ENCODE measurements at places on chromosomes 5 and 9. TPM values are rescaled to one million over a fixed set of nuclear protein-coding genes. Genes with fewer than 3 reads are reported as not detected.

GRCh38 chr5:72818866-72819534 lies 2.5 kb downstream of the TNPO1 start:
- H3K4me1 ChIP-seq, result no peaks in the 10 kb centered on the region
- no peaks in the 10 kb centered on the region for H3K27me3 ChIP-seq
- DNase-seq, result peak; percentile 73
- H3K4me3 ChIP-seq, result peak overlapping the region; percentile 96

GRCh38 chr9:115462623-115463022 lies 344.7 kb upstream of the TNC start:
- H3K4me3 ChIP-seq, result no peak overlapping the region
- H3K36me3 ChIP-seq, result no peaks in the 10 kb centered on the region
- H3K27ac ChIP-seq, result no peak overlapping the region
- H3K4me1 ChIP-seq, result peaks cover 15% of the 10 kb centered on the region
- no peak for DNase-seq

- no peak overlapping the region for H3K27ac ChIP-seq
- H3K4me3 ChIP-seq, result no peak overlapping the region
- no peaks in the 10 kb centered on the region for H3K27me3 ChIP-seq
- DNase-seq, result no peak
- no peaks in the 10 kb centered on the region for H3K36me3 ChIP-seq
These were observed 420.9 kb downstream of the IRX2 start for GRCh38 chr5:2330325-2331130.

GRCh38 chr5:152987131-152987530 lies 503.3 kb upstream of the GRIA1 start:
- no peaks in the 10 kb centered on the region for H3K27me3 ChIP-seq
- H3K4me1 ChIP-seq, result no peaks in the 10 kb centered on the region
- no peaks in the 10 kb centered on the region for H3K36me3 ChIP-seq
- H3K4me3 ChIP-seq, result no peak overlapping the region

DNA sequence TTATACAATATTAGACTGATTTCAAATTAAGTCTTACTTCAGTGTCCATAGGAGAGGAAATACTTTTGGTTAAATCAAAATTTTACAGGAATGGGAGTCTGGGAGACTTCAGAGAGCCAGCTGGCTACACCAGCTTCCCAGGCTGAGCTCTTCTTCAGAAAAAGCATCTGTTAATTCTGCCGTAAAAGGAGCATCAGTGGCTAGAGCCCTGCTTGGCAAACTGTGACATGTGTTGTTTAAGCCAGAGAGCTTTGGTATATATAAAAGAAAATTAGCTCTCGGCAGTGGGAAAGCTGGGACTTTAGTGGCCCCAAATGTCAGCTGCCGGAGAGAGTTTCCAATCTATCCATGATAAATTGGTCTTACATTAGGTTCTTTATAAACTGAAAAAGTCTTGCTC lies 378.8 kb upstream of the TUSC1 start:
- no peaks in the 10 kb centered on the region for H3K36me3 ChIP-seq
- H3K27ac ChIP-seq, result no peak overlapping the region
- no peak for DNase-seq
- H3K4me1 ChIP-seq, result peaks cover 2% of the 10 kb centered on the region
- H3K4me3 ChIP-seq, result no peak overlapping the region

GRCh38 chr5:22465616-22466015 lies 387.5 kb downstream of the CDH12 start:
- no peaks in the 10 kb centered on the region for H3K4me1 ChIP-seq
- H3K36me3 ChIP-seq, result no peaks in the 10 kb centered on the region
- no peak overlapping the region for H3K4me3 ChIP-seq
- no peak for DNase-seq

DNA sequence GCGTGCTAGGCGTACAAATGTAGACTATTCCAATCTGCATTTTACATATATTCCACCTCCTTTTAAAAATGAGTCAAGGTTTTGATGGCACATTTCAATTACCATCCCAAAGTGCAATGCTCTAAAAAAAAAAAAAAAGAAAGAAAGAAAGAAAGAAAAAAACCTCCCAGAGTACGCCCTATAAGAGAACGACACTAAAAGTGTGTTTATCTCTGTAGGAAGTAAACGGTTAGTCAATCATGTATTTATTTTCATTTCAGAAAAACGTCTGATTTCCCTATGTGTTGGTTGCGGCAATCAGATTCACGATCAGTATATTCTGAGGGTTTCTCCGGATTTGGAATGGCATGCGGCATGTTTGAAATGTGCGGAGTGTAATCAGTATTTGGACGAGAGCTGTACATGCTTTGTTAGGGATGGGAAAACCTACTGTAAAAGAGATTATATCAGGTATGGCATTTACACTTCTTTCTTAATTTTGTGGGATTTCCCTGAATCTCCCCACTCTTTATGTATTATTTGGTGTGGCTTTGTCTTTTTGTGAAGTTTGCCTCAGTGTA lies 1.1 kb downstream of the ISL1 start:
- no peak overlapping the region for H3K27ac ChIP-seq
- no peaks in the 10 kb centered on the region for H3K36me3 ChIP-seq
- peak overlapping the region; percentile 80 for H3K4me3 ChIP-seq
- H3K4me1 ChIP-seq, result peaks cover 7% of the 10 kb centered on the region

- H3K27me3 ChIP-seq, result no peaks in the 10 kb centered on the region
- no peak for DNase-seq
- H3K4me1 ChIP-seq, result no peaks in the 10 kb centered on the region
- peaks cover 19% of the 10 kb centered on the region for H3K36me3 ChIP-seq
- no peak overlapping the region for H3K4me3 ChIP-seq
These were observed 3.1 kb upstream of the CATSPER3 start for GRCh38 chr5:134964359-134965270.

DNA sequence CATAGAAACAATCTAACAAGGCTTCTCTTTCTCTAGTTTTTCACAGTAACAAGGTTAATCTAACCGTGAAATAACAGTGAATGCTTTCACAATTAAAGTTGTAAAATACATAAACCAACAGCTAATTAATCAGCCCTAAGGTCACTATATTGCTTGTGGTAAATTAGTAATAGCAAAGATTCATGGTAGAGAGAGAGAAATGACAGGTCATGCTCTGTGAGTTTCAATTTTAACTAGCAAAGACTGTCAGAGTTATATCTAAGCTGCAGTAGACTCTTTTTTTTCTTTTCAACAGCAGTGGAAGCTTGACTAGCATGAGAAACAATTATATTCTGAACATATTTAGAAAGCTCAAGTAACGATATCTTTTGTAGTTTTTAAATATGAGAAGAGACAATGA lies 1068.0 kb downstream of the MAT2B start:
- H3K4me3 ChIP-seq, result no peak overlapping the region
- DNase-seq, result no peak
- no peaks in the 10 kb centered on the region for H3K4me1 ChIP-seq
- H3K27me3 ChIP-seq, result no peaks in the 10 kb centered on the region

- H3K27me3 ChIP-seq, result no peaks in the 10 kb centered on the region
- DNase-seq, result no peak
- no peaks in the 10 kb centered on the region for H3K4me1 ChIP-seq
- H3K36me3 ChIP-seq, result peaks cover 12% of the 10 kb centered on the region
- no peak overlapping the region for H3K27ac ChIP-seq
These were observed 52.7 kb downstream of the WNK2 start for GRCh38 chr9:93236541-93237206.

- H3K27ac ChIP-seq, result no peak overlapping the region
- no peak for DNase-seq
- peaks cover 9% of the 10 kb centered on the region for H3K4me1 ChIP-seq
- H3K27me3 ChIP-seq, result no peaks in the 10 kb centered on the region
These were observed 328.0 kb downstream of the PDE4D start for GRCh38 chr5:59565551-59565950.

- H3K27me3 ChIP-seq, result no peaks in the 10 kb centered on the region
- no peak overlapping the region for H3K27ac ChIP-seq
- DNase-seq, result no peak
- no peaks in the 10 kb centered on the region for H3K36me3 ChIP-seq
- no peaks in the 10 kb centered on the region for H3K4me1 ChIP-seq
- no peak overlapping the region for H3K4me3 ChIP-seq
These were observed 81.4 kb downstream of the DTWD2 start for GRCh38 chr5:118906947-118907346.

DNA sequence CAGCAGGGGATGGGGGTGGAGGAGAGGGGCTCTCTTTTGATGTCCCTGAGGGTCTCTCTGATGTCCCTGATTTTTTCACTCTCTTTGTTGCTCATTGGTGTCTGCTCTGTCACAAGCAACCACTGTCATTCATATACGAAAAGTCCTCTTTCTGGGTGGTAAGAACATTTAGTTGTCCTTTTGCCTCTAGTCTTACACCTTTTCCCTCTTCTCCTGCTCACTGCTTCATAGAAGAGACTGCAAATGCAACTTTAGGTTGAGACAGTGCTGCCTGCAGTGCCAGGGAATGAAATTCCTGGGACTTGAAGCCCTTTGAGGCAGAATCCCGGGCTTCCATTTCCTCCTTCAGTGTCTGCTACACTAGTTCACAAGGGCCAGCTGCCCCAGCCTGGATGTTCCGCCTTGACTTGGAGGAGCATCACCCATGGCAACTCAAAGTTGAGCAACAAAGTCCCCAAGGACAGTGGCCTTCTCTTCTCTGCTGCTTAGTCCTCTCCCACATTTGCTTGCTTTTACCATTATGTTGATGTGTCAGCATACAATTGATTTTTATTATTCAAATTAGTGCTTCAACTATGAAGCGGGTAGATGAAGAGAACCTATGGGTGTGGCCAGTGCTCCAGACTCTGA lies 94.7 kb upstream of the RUSC2 start:
- no peaks in the 10 kb centered on the region for H3K27me3 ChIP-seq
- H3K4me1 ChIP-seq, result no peaks in the 10 kb centered on the region
- DNase-seq, result no peak
- peaks cover 49% of the 10 kb centered on the region for H3K36me3 ChIP-seq

DNA sequence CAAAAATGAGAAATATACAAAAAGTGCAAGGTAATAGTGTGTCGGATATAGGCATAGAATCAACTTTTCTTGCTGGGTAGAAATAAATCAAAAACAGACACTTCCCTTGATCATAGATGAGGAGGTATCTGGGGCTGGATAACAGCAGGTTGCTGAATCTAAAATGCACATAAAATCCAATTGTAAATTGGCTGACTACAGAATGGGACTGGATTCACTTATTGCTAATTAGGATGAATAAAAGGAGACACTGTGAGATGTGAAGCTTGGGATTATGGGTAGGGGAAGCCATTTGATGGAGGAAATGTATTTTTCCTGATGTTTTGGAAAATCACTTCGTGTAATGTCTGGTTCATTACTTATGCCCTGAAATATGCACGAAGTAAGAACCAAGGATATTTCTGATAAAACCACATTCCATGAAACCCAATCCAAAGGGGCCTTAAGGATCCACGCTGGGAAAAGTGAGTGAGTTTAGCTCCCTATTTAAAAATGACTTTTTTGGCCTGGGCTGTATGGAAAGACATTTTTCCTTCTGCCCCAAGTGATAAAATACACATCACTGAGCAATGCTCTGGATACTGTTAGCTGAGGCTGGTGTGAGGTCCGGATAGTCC lies 136.1 kb downstream of the MARCHF11 start:
- H3K36me3 ChIP-seq, result no peaks in the 10 kb centered on the region
- no peak overlapping the region for H3K4me3 ChIP-seq
- no peaks in the 10 kb centered on the region for H3K4me1 ChIP-seq
- no peak for DNase-seq
- no peak overlapping the region for H3K27ac ChIP-seq

- H3K4me3 ChIP-seq, result no peak overlapping the region
- no peaks in the 10 kb centered on the region for H3K4me1 ChIP-seq
- DNase-seq, result no peak
- no peak overlapping the region for H3K27ac ChIP-seq
- no peaks in the 10 kb centered on the region for H3K36me3 ChIP-seq
These were observed 426.6 kb downstream of the ARHGEF28 start for GRCh38 chr5:74052441-74053221.

DNA sequence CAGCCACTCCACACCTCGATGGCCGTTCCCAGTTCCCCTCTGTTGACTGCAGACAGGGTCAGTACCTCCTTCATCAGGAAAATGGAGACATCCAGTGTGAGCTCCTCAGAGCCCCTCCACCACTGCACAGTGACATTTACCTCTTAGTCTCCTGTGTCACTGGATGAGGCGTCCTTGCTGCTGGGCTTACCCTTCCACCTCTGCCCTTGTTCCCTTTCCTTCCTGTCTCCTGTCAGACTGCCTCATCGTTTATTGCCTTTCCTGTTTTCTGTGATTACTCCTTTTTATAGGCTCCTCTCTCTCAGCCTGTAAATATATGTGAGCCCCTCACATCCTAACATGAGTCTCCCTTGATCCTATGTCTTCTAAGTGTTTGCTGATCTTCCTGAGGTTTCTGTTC lies 23.2 kb upstream of the SPTAN1 start:
- peaks cover 57% of the 10 kb centered on the region for H3K36me3 ChIP-seq
- no peak for DNase-seq
- no peaks in the 10 kb centered on the region for H3K4me1 ChIP-seq
- H3K27ac ChIP-seq, result no peak overlapping the region
- H3K4me3 ChIP-seq, result no peak overlapping the region

- no peaks in the 10 kb centered on the region for H3K4me1 ChIP-seq
- no peak overlapping the region for H3K27ac ChIP-seq
- H3K36me3 ChIP-seq, result no peaks in the 10 kb centered on the region
- no peaks in the 10 kb centered on the region for H3K27me3 ChIP-seq
These were observed 13.3 kb upstream of the BASP1 start for GRCh38 chr5:17204133-17204489.

DNA sequence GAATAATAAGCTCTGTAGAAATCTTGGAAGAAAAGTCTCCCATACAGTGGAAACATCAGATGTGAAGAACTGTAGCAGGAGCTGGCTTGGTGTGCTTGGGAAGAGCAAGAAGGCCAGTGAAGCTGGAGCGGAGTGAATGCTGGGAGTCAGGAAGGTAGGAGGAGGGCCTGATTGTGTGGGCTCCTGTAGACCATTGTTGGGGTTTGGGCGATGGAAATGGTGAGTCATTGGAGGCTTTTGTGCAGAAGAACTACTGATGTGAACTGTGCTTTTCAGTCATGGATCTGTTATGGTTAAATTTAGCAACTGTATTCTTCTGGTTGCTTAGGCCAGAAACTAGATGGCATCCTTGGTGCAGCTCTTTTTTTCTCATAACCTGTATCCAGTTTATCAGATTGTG lies 2.3 kb downstream of the ICE1 start:
- peaks cover 2% of the 10 kb centered on the region for H3K36me3 ChIP-seq
- H3K4me1 ChIP-seq, result peaks cover 6% of the 10 kb centered on the region
- no peak for DNase-seq
- H3K4me3 ChIP-seq, result no peak overlapping the region
- H3K27me3 ChIP-seq, result no peaks in the 10 kb centered on the region
- no peak overlapping the region for H3K27ac ChIP-seq

Gene FGF1
- 4.6 TPM for total RNA-seq

Gene PCDHA7
- total RNA-seq, result 0.48 TPM

Gene MCCC2
- 64.2 TPM for total RNA-seq

Gene NEURL1B
- total RNA-seq, result 3.6 TPM

Gene GRIA1
- 0.52 TPM for total RNA-seq

Gene SIL1
- 10.6 TPM for total RNA-seq

Gene C8G
- total RNA-seq, result 0.96 TPM

Gene PCDHAC1
- total RNA-seq, result 8.7 TPM

Gene NSA2
- 72.0 TPM for total RNA-seq
